ENCODE measurements at places on chromosomes 16 and 17. TPM values are rescaled to one million over a fixed set of nuclear protein-coding genes. Genes with fewer than 3 reads are reported as not detected.

DNA sequence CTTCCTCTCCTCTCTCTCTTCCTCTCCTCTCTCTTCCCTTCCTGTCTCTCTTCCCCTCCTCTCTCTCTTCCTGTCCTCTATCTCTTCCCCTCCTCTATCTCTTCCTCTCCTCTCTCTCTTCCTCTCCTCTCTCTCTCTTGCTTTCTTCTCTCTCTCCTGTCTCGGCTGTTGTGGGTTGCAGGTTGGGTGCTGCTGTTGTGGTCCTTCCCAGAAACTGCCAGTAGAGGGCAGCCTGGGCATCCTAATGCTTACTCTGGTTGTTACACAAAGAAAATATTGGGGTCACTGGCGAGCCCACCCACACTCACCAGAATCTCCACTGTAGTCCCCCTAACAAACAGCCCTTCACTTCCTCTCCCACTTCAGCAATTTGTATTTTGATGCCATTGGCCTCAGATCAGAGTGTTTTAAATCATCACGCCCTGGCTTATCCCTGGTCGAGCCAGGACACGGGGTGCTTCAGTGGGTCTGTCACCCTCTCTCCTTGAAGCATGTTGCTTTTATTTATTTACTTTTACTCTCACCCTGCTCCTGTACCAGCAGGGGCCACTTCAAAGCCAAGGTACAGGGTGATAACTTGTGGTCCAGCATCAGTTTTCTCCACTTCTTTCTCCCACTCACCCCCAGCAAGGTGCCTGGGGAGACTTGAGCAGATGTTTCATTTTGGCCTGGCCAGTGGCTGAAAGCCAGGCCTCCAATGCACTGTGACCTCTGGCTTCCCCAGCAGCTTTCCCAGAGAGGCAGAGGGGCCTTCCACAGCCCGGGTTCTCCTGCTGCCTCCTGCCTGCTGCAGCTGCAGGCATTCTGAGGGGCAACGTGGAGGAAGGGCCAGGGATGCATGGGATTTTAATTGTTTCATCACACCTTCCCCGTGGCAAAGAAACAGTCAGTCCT is 4.7 kb upstream of the MMP15 start:
- peak; percentile 79 for DNase-seq

The SLC5A10 gene
- total RNA-seq, result not detected

GRCh38 chr16:52581530-52581929 is 34.6 kb upstream of the TOX3 start:
- DNase-seq, result no peak

The TBC1D3H gene
- total RNA-seq, result 0.64 TPM

GRCh38 chr16:19856120-19856519 is 28.5 kb downstream of the GPRC5B start:
- DNase-seq, result no peak
